Aortic smooth muscle cell (primary cell): ENCODE measurements at places on chromosomes 6 and 20. TPM values are rescaled to one million over a fixed set of nuclear protein-coding genes. Genes with fewer than 3 reads are reported as not detected.

PNPLA1 gene
- total RNA-seq = 0.12 TPM in 1 of 2 replicates, not detected in the other

SLCO4A1 gene
- 0.25 and 0.53 TPM in 2 replicates for total RNA-seq

TAGAP gene
- not detected in 2 replicates for total RNA-seq

DEFB124 gene
- not detected in 2 replicates for total RNA-seq

NNAT gene
- 0.06 TPM in 1 of 2 replicates, not detected in the other for total RNA-seq

CRISP2 gene
- total RNA-seq = not detected in 2 replicates

RNF217 gene
- total RNA-seq = 16.6 and 44.2 TPM in 2 replicates

IFT52 gene
- total RNA-seq = 49.4 and 52.4 TPM in 2 replicates

BTBD3 gene
- total RNA-seq = 28.0 and 33.2 TPM in 2 replicates

NKX2-2 gene
- total RNA-seq = not detected in 2 replicates

C6orf52 gene
- 0.31 and 0.66 TPM in 2 replicates for total RNA-seq

PTPN1 gene
- 24.0 and 24.4 TPM in 2 replicates for total RNA-seq

DOK5 gene
- 44.0 and 99.6 TPM in 2 replicates for total RNA-seq

SCUBE3 gene
- total RNA-seq = 2.5 and 9.2 TPM in 2 replicates

MYL9 gene
- total RNA-seq = 11.6 and 21.9 TPM in 2 replicates

EPM2A gene
- total RNA-seq = 6.2 and 7.0 TPM in 2 replicates

HLA-DRA gene
- total RNA-seq = 0.53 TPM in 1 of 2 replicates, not detected in the other

BPHL gene
- 9.8 and 11.2 TPM in 2 replicates for total RNA-seq

TRERF1 gene
- 3.2 and 4.2 TPM in 2 replicates for total RNA-seq

SCRT2 gene
- total RNA-seq = not detected in 2 replicates

VGLL2 gene
- not detected in 2 replicates for total RNA-seq

LGSN gene
- 0.12 TPM in 1 of 2 replicates, not detected in the other for total RNA-seq

CFAP61 gene
- 0.12 and 0.13 TPM in 2 replicates for total RNA-seq

AKAP12 gene
- total RNA-seq = 198 and 456 TPM in 2 replicates

MACROD2 gene
- total RNA-seq = 0.40 and 0.56 TPM in 2 replicates

GNMT gene
- total RNA-seq = 0.19 TPM in 1 of 2 replicates, not detected in the other

KIAA1755 gene
- total RNA-seq = 5.8 and 10.0 TPM in 2 replicates

TP53TG5 gene
- 0.19 TPM in 1 of 2 replicates, not detected in the other for total RNA-seq

SNX3 gene
- 164 and 176 TPM in 2 replicates for total RNA-seq

ELOVL2 gene
- total RNA-seq = not detected in 2 replicates

ULBP3 gene
- 15.8 and 22.6 TPM in 2 replicates for total RNA-seq

TMEM74B gene
- not detected in 2 replicates for total RNA-seq

GPSM3 gene
- 0.92 and 1.1 TPM in 2 replicates for total RNA-seq

PRSS16 gene
- total RNA-seq = not detected in 2 replicates

MYBL2 gene
- total RNA-seq = 3.9 and 6.1 TPM in 2 replicates

ZSCAN23 gene
- 3.2 and 3.4 TPM in 2 replicates for total RNA-seq

CAPN11 gene
- total RNA-seq = 0.13 and 0.25 TPM in 2 replicates

ESR1 gene
- total RNA-seq = 3.9 and 5.4 TPM in 2 replicates

ARFGEF3 gene
- 0.25 and 0.26 TPM in 2 replicates for total RNA-seq
